Astrocyte of the spinal cord (primary cell): ENCODE measurements at places on chromosomes 5 and 9.

DNA sequence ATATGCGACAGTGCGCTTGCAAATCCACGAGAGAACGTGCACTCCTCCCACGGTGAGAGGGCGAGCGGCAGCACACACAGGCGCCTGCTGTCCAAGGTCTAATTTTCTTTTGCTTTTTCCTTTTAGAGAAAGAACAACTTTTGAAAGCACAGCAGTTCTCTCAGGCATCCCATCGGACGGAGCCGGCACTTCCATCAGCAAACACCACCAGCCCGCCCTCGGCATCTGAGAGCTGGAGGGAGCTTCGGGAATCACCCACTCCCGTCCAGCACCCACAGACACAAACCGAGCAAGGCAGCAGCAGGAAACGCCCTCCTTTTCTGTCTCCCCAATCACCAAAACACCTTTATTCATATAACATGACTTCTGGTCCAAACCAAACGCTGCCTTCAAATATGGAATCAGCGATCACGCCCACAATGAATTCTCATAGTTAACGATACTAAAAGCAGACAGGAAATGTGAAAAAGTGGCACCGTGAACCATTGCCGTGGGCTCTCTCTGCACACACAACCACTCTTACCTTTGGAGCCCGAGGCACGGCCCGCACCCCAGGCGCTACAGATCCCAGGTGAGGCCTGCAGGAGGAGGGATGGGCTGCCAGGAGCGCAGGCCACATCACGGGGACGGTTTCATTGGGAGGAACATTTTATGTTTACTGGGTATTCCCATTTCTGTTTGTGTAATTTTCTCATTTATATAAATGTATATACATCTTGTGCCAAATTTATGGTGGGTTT lies 14.2 kb downstream of the LPCAT1 start:
- no peak for DNase-seq

DNA sequence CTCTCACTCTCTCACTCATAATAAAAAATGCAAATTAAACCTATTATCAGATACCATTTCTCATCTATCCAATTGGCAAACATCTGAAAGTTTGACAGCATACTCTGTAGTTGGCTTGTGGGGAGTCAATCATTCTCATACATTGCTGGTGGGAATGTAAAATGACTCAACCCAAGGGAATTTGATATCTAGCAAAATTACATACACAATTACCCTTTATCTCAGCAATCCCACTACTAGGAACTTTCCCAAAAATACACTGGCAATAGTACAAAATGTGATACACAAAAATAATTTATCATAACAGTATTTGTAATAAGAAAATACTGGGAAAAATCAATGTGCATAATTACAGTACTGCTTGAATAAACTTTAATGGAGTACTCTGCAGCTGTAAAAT lies 731.3 kb downstream of the DTWD2 start:
- DNase-seq, result no peak

GRCh38 chr5:9661316-9662015 lies 31.3 kb upstream of the TAS2R1 start:
- DNase-seq, result no peak

DNA sequence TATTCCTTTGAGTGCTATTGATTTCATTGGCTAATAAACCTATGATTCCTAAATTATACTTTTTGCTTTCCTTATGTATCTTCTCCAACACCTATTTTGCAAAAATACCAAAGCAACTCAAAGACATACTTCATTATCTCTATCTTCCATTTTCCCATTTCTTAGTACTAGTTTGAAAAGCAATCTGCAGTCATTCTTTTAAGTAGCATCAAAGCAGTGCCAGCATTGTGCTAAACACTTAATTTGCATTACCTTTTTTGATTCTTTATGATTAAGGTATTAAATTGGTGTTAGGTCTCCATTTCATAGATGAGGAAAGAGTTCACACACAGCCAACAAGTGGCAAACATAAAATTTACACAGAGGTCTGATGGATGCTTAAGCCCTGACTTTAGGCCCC lies 330.3 kb downstream of the ARL15 start:
- no peak for DNase-seq

DNA sequence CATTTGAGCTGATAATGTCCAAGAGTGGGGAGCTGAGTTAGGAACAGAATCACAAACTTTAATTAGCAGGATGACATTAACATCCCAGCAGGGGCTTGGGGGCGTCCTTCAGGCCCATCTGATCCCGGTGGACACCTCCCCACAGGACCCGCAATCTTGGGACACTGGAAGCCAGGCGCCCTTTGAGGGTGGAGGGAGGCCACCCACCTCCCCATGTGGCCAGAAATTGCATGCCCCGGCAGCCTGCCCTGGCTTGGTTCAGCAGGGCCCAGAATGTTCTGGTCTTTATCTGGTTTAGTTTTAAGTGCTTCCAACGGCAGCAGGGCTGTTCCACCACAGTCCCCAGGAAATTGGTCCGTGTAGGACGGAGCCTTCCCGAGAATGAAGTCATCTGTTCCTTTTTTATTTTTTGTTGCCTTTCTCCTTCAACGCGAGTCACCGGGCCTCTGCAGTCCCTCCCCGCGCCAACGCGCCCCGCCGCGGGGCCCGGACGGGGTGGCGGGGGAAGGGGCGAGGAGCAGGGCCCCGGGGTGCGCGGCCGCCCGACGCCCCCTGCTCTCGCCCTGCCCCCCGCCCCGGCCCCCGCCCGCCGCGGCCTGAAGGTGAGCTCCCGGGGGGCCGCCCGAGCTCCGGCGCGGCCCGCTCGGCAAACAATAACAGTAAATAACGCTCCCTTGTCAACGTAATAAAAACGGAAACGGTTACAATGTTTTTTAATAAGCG lies 207.9 kb downstream of the C9orf50 start:
- peak; percentile 87 for DNase-seq

DNA sequence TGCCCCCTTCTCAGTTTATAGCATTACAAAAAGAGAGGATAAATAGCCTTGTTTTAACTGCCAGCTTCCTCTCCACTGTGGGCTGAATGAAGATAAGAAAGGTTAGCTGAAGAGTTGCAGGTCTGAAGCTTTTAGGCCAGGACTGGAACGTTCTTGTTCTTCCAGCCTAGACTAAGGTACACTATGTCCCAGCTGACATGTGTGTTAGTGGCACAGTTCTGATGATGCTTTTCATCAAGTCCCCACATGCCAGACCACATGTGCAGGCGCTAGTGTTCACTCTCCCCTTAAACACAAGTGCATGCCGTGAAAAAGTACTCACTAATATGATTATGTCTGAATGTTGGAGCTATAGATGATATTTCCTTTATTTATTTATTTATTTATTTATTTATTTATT lies 40.7 kb downstream of the STXBP1 start:
- no peak for DNase-seq

DNA sequence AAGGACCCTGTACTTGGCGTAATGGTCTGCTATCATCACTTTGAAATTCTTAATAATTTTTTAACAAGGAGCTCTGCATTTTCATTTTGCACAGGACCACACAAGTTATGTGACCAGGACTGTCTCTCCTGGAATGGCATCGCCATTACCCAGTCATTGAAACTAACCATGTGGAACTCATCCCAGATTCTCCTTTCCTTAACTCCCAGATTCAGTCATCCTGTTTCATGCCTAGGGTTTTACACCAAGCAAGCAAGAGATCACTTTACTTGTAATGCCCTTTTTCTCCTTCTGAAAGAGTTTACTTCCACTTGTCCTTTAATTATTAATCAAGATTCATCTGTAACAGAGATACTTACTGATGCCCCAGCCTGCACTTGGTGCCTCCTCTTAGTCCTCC lies 12.0 kb downstream of the FRMD3 start:
- no peak for DNase-seq

DNA sequence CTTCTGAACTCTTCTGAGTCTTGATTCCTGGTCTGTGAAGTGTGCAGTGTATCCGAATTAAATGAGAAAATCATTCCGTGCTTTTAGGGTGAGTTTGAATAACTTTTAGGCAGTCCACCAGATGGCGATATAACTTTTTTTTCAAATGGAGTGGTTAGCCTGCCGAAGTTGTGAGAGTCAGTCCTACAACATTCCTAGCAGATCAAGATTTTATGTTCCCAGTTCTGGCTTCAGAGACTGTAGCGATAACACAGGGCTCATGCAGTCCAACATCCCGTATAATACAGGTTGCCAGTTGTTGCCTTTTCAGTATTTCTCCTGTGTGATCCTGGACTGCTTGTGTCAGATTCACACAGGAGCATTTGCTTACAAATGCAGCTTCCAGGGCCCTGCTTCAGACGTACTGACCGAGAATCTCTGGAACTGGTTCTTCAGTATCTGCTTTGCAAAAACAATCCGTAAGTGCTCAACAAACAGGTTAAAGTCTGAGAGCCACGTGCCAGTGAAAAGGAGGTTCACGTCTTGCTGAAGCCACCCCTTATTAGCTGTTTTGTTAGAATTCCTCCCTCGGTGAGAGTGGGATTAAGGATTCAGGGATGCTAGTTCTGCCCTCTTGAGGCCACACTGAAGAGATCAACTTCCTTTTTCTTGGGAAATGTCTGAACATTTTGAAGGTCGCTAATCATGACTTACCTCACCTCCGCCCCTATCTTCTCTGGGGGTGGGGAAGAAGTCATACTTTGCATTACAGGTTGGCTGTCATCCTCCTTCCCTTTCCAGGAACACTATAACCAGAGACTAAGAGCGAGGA lies 22.8 kb downstream of the SMIM3 start:
- peak; percentile 85 for DNase-seq

DNA sequence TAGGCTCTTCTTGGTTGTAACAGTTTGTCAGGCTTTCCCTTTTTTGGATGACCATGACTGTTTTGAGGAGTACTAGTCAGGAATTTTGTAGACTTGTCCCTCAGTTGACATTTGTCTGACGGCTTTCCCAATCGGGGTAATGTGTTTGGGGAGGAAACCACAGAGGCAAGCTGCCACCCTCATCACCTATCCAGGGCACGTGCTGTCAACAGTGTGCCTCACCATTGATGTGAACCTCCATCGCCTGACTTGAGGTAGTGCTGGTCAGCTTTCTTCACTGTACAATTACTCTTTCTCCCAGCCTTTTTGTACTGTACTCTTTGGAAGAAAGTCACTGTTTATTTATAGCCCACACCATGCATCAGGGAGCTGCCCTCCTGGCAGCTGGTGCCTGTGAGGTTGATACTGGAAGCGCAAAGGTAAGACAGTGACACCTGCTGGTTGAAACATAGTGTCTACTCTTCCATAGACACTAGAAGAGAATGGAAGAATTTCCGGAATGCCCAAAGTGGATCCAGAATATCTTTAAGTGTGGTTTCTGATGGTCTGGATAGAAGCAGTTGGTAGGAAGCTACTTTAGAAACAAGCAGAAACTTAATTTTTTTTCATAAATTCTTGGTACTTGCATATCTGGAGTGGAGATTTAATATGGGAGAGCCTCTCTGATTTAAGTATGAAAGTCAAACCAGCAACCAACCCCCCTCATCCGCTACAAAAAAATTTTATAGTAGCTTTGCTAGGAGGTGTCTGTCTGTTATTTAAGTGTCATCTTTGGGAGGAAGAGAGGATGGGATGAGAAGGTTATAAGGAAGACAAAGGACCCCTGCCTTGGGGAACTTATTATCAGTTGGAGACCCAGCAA lies 69.3 kb downstream of the SNX30 start:
- DNase-seq, result peak; percentile 77

GRCh38 chr9:120186276-120186675 lies 393.7 kb downstream of the CDK5RAP2 start:
- DNase-seq, result no peak

GRCh38 chr5:91277093-91277626 lies 106.0 kb downstream of the ARRDC3 start:
- no peak for DNase-seq

GRCh38 chr5:120544043-120544442 lies 79.9 kb downstream of the PRR16 start:
- no peak for DNase-seq

DNA sequence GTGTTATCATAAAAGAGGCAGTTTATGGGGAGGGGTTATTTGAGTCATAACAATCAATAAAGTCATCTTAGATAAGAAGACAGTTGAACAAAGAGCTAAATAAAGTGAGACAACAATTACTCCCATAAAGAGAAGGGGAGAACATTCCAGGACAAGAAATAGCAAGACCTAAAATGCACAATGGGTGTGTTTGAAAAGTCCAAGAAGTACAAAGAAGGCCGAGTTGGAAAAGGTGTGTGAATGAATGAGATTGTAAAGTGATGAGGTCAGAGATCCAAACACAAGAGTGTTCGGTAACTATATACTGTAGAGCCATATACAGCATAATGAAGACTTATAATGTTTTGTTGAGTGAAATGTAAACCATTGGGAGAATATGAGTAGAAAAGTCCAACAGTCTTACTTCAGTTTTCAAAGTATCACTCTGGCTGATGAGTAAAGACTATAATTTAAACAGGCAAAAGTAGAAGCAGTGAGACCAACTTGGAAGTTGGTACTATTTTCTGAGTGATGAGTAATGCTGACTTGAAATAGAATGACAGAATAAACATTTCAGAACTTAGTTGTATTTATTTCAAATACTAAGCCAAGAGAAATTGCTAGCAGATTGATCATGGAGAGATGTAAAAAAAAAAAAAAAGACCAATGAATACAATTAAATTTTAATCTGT lies 868.7 kb upstream of the CDH9 start:
- peak; percentile 32 for DNase-seq

- no peak for DNase-seq
Measured at GRCh38 chr9:899440-900184, 58.1 kb downstream of the DMRT1 start.

GRCh38 chr5:13662626-13663025 lies 281.9 kb downstream of the DNAH5 start:
- DNase-seq, result no peak

DNA sequence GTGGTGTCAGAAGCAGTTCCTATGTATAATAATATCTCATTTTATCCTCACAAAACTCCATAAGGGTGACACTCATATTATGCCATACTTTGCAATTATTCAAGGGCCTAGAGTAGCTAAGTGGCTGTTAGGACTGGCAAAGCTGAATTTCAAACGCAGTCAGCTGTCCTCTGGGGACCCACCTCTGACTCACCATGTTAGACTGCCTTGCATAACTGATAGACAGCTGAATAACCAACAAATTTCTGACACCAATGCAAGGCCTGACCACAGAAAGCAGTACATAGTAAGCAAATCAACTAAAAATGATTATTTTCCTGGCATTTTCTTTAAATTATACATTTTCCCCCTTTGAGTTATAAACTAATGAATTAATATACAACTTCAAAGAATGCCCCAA lies 251.6 kb upstream of the PTGER4 start:
- peak; percentile 55 for DNase-seq

- DNase-seq, result no peak
Measured at GRCh38 chr5:68729678-68730077, 364.1 kb upstream of the SLC30A5 start.

DNA sequence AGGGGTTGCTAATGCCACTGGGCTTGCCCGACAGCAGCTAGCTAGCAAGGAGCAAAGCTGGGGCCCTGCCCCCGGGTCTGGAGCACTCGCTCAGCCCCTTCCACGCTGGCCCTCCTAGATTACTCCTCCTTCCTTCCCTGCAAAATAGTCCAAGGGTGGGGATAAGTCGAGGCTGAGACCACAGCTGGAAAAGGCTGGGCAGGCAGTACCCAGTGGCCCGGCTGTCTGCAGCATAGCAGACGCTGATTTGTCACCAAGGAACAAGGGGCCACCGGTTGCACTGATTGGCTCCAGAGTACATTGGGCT lies 73.9 kb downstream of the ADAMTS2 start:
- no peak for DNase-seq

- no peak for DNase-seq
Measured at GRCh38 chr5:9324348-9325077, 221.4 kb downstream of the SEMA5A start.

- DNase-seq, result peak; percentile 12
Measured at GRCh38 chr5:54547711-54548250, 30.2 kb downstream of the SNX18 start.

- DNase-seq, result no peak
Measured at GRCh38 chr5:125970631-125971307, 452.4 kb upstream of the GRAMD2B start.
